Activated CD4-positive, alpha-beta T cell treated with anti-CD3 and anti-CD28 coated beads, Interleukin-2, amount 50 U/mL, for 4 hours (primary cell): ENCODE measurements at places on chromosomes 3 and 15.
A peak's percentile ranks its signal among the peaks of the same experiment; 100 is the strongest.

DNA sequence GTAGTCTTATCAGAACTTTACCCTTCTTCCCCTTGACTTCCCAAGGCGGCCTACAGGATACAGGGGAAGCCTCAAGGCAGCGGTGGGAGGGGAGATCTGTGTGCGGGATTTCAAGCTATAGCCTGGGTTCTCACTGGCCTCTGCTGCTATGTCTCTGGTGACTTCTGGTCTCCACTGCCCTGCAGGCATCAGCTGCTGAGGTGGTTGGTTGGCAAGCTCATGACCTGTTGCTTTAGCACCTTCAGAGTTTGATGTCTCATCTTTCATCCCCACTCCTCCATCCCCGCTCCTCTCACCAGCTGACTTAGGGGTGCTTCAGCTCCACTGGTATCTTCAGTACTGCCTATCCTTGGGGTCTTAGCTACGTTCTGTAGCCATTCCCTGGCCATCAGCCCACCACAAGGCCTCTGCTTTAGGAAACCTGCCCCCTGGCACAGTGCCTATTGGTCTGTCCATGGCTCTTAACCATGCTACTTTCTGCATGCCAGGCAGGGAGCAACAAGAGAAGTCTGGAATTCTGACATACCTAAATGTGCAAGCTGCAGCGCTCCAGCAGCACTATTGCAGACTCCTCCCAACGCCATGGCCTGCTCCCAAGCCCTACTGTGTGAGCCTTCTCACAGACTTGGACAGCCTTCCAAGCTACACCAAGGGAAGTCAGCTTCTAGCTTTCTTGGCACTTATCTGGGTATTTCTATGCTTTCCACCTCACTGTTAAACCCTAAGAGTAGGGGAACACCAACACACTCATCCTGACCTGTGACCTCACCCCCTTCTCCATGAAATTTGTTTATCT is 1.8 kb upstream of the YEATS2 start:
- no peak for DNase-seq

GRCh38 chr3:5456199-5456598 is 268.7 kb downstream of the EDEM1 start:
- no peak for DNase-seq

DNA sequence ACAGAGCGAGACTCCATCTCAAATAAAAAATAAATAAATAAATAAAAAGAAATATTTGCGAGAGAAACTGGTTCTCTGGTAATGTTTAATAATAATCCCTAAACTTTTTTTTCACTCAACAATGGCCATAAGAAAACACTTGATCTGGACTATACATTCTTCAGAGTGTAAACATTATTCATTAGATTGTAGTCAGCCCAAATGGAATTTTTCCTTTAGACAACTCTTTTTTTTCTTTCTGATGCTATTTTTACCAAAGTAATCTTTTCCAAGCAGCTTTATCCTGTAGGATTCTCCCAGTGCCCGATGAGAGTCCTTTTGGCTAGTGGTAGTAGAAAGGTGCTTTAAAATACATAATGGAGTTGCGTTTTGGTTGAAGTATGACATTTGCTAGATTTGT is 90.4 kb downstream of the NEDD4 start:
- DNase-seq = no peak

DNA sequence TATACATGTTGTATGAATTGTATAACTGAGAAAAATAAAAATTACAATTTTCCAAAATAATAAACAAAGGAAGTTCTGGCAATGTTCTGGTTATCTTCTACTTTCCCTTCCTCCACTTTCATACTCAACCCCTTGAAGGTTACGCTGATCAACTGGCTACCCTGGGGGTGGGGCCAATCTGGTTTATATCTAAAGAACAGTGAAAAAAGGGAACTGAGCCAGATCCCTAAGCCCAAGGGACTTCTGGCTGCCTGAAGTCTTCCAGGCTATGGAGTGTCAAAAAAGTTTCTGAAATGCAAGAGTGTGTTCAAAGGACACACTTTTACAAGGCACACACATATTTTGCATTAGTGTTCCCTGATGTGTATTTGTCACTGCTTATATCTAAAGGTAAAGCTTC is 591.9 kb downstream of the ROBO1 start:
- DNase-seq = no peak

- DNase-seq = no peak
Measured at GRCh38 chr3:122985539-122985938, 42.0 kb downstream of the SEMA5B start.

DNA sequence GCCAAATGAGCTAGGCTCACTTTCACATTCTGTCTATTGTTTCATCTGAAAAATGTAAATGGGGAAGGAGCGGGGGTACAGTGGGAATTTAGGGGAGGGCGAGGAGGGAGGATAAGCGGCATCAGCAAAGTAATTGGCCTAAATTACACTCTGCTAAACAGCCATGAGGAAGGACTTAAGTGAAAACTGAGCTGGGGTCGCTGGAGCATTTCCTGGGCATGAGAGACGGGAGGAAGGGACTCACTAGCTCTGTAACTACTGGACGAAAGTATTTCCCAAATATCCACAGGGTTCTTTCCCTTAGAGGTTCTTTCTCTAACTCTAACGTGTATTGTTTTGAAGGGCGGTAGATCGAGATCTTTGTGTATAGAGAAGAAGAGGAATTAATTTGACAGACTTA is 418.0 kb downstream of the SOX2 start:
- DNase-seq = no peak

DNA sequence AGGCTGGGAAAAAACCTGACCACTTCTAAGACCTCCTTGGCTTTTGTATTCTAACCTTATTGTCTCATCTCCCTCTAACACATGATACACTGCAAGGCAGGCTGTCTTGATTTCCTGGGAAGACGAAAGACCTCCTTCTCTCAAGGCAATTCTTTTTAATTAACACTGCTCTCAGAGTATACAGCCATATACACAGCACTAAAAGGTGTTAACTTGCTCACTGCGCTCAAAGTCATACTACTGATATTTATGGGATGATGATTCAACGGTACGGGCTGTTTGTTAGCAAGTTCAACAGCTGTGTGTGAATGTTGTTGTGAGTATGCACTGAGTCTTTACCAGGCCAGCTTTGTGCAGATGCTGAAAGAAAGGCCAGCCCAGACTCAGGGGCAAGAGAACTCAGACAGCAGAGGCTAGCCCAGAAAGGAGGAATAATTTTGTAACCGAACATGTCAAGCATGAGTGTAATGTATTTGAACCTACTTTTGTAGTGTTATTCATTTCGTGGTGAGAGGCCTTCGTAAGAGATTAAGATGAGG is 229.9 kb downstream of the IL5RA start:
- DNase-seq = no peak

DNA sequence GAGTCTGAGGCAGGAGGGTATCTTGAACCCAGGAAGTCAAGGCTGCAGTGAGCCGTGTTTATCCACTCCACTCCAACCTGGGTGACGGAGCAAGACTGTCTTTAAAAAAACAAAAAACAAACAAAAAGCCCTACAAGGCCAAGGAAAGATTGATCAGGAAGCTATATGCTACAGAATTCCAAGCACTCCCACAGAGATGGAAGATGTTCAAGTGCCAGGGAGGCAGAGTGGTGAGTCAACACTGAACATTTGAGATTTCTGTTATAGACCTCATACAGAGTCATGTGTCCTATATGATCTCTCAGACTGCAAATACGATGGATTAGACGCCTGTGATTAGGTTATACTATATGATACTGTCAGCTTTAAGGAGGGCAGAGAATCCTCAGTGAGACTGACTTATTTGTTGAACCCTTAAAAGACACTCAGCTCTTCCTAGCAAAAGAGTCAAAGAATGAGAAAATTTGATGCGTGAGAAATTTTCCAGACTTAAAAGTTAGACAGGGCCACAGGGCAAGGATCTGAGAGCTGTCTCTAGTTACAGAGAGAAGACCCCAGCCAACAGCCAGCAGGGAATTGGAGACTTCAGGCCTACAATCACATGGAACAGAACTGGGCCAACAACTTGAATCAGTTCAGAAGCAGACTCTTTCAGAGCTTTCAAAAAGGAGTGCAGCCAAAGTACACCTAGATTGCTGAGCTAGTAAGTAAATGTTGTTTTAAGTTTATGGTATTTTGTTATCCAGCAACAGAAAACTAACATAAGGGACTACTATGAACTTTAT is 107.6 kb downstream of the PIK3CB start:
- no peak for DNase-seq

- DNase-seq = no peak
Measured at GRCh38 chr3:172279191-172279640, 169.0 kb downstream of the GHSR start.

GRCh38 chr3:96430079-96430478 is 384.3 kb upstream of the EPHA6 start:
- no peak for DNase-seq

- DNase-seq = no peak
Measured at GRCh38 chr3:101611023-101611422, 37.0 kb downstream of the PCNP start.

DNA sequence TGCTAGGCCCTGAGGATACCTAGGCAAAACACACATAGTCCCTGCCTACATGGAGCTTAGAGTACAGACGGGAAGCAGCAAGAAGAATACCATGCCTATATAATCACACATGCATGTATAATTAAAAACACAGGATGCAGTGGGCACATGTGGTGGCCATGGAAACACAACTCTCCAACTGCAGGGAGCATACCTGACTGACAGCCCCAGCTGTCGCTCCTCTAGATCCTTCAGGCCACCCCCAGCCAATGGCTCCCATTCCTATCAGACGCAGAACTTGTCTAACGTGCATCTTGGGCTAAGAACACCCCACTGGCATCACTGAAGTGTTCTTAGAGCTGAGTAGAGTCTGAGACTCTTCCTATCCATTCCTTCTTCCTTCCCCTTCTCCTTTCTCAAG is 125.5 kb upstream of the FRMD4B start:
- no peak for DNase-seq

DNA sequence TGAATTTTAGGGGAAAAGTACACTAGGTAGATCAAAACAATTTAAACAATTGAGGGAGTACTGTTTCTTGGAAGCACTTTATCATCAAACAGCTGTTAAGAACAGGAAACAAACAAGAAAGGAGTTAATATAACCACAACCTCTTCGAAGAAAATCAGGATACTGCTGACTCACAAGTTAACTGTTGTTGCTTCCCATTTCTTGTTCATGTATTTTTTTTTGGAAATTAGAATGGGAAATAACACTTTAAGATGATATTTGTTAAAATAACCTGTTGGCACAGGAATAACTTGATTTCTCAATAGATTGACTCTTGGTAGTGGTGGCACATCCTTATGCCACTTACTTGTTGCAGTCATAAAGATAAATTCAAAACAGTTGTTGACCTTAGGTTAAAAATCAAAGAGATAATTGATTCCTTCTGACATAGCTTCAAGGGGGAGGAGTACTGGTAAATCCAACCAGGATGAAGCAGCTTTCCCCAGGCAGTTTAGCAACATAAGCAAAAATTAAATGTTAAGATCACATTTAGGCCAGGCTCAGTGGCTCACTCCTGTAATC is 3.3 kb downstream of the BNIP2 start:
- no peak for DNase-seq

GRCh38 chr15:87609474-87609873 is 647.1 kb downstream of the NTRK3 start:
- DNase-seq = no peak

GRCh38 chr3:183427876-183428446 is 458 bp downstream of the MCF2L2 start:
- no peak for DNase-seq

GRCh38 chr3:170602556-170602955 is 16.7 kb upstream of the SLC7A14 start:
- DNase-seq = no peak

- DNase-seq = no peak
Measured at GRCh38 chr3:126208182-126208581, 27.8 kb upstream of the ALDH1L1 start.

- DNase-seq = no peak
Measured at GRCh38 chr3:153628591-153628990, 466.6 kb downstream of the RAP2B start.

DNA sequence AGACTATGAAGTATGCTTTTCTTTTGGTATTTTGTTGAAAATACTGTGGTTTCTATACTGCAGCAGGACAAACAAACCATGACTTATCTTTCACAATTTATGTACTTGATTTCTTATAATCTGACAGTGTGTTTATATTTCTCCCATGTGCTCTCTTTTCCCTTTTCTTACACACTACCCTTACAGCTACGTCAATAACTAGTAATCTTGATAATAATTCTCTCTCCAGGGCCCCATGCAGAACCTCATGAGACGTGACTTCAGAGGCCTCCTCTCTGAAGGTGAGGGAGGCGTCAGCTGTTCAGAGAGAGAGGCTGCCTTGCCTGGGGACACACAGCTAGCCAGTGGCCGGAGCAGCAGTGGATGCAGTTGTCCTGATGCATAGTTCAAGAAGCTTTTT is 35.9 kb downstream of the KY start:
- no peak for DNase-seq

- DNase-seq = peak; percentile 57
Measured at GRCh38 chr3:38651153-38651789, 1.8 kb upstream of the SCN5A start.

DNA sequence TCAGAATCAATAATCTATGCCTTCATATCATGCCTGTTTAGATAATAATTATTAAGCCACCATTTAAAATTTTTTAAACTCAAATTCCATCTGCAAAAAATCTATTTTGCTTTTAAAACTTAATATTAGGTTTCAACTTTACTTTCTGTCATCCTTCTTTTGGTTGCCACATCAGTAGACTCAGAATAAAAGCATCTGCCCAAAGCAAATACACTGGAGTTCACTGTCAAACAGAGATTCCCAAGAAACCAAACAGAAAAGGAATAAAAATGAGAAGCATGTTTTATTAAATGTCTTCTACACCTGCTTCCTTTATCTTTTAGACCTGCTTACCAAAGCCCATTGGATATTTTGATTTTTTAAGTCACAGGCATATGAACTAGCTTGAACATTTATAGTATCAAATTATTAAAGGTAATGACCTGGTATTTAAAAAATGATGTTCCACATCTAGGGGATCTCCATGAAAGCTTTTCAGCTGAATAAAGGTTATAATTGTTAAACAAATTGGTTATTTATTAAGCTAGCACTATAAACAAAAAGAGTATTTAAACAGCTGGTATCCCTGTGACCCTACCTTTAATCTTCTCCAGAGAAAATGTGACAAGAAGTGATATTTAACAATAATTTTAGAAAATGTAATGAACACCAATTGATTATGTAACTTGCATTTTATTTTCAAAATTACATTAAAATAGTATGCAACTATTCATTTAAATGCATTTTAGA is 62.5 kb downstream of the ALCAM start:
- DNase-seq = no peak

- DNase-seq = no peak
Measured at GRCh38 chr3:66140743-66141372, 79.9 kb upstream of the SLC25A26 start.

DNA sequence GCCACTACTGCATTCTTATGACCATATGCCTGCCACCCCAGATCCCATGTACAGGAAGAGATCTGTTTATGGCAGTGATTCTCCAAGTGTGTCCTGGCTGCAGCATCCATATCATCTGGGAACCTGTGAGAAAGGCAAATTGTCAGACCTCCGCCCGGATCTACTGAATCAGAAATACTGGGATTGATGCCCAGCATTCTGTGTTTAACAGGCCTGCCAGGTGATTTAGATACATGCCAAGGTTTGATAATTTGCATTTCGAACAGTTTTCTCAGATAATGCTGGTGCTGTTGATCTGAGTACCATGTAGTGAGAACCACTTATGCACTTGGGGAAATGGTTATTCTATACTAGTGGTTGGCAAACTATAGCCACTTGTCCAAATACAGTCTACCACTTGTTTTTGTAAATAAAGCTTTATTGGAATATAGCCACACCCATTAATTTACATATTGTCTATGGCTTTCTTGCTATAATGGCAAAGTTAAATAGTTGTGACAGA is 165.4 kb downstream of the SSR3 start:
- DNase-seq = no peak
